ENCODE measurements at places on chromosomes 16 and 17.

DNA sequence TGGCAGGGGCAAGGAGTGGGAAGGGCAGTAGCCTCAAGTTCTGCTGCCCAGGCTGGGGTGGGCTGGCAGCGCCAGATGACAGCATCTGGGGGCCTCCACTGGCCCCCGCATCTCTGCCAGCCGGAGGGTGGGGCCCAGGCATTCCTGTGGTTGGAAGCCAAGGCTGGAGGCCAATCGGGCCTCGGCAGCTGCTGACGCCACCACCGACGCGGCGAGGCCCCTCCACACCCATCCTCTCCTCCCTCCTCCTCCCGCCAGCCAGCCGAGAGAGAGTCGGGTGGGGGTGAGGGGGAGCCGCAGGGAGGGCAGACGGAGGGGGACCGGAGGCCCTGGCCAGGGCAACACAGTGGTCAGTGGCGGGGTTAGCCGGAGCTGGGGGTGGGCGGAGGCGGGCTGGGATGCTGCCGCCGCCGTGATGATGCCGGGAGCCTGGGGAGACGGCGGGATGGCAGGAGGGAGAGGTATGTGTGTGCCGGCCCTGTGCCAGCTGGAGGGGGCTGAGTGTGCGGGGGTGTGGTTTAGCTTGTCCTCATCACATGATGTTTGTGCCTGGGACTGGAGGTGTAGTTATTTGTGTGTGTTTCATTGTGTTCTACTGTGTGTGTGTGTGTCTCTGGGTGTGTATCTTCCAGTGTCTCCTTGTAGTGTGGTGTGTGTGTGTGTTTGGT, 36.6 kb downstream of the ARHGAP23 start:
- DNase-seq = no peak

- DNase-seq = no peak
Measured at GRCh38 chr17:41512546-41513167, 6.0 kb downstream of the KRT15 start.

DNA sequence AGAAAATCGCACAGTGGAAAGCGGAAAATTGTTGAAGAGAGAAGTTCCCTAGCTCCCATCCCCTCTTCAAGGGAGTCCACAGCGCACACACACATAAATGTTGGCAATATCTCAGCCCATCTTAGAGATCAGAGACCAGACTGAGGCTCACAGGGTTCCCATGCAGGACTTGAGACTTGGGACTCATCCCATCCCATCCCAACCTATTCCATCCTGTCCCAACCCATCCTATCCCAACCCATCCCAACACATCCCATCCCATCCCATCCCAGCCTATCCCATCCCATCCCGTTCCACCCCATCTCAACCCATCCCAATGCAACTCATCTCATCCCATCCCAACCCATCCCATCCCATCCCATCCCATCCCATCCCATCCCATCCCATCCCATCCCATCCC, 29.6 kb downstream of the GSG1L start:
- no peak for DNase-seq

GRCh38 chr16:28058839-28059589, 4.5 kb downstream of the GSG1L start:
- DNase-seq = no peak

DNA sequence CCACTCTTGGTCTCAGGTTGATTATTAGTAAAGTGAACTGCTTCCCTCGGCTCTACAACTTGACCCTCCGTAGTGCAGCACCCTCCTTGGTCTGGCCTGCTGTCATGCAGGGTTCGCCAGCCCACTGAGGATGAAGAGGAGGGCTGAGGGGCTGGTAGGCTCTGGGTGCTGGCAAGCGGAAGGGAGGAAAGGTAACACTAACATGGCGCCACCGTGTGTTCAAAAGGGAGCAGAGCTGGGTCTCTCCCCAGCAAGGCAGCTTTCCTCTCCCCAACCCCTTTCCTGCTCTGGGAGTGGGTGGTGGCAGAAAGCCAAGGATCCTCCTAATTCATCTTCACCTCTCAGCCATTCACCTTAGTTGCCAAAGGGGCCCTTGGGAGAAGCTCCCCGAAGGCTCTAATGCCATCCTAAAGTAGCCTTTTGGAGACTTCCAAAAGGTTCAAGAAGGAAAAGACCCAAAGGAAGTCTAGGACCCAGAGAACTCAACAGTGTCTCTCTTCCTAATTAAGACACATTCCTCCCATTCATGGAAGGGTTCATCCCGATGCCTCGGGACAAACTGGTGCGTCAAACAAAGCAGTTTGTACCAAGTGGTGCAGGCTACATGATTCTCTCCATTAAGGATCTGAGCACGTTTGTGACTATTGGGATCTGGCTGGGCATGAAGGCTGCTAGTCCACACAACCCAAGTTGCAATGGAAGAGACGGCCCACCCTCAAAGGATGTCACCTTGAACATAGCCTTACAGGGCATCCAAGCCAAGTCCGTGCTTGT, 90.8 kb upstream of the TOB1 start:
- peak; percentile 82 for DNase-seq

DNA sequence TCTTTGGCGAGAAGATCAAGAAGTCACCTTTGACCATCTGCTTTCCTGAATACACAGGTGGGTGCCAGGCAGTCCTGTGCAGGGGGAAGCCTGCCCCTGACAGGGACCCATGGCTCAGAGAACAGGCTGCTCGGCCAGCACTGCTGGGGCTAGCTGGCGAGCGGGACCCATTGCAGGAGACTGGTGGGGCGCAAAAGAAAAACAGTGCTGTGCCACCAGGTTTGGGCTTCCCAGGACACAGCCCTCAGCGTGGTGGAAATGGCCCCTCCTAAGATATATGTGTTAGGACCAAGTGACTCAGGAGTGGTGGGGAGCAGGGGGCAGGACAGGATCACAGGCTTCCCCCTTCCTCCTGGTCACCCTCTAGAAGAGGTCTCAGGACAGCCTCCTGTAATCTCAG, 73.9 kb downstream of the AMFR start:
- no peak for DNase-seq

- DNase-seq = no peak
Measured at GRCh38 chr17:77489239-77489892, 348.6 kb downstream of the SEC14L1 start.

DNA sequence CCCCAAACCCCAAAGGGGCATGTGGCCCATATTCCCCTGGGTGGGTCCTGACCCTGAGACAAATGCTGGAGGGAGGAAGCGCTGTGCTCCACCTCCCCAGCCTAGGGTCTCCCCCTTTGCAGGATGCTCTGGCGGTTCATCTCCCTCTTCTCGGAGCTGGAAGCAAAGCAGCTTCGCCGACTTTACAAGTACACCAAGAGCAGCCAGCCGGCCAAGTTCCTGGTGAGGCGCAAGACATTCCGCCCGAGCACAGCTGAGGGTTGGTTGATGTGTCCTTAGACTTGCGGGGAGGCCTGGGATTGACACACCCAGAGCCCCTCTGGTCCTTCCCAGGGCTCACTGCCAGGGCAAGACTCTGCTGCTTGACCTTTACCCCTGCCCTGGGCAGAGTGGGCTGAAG, 4.3 kb downstream of the CHCT1 start:
- DNase-seq = no peak

DNA sequence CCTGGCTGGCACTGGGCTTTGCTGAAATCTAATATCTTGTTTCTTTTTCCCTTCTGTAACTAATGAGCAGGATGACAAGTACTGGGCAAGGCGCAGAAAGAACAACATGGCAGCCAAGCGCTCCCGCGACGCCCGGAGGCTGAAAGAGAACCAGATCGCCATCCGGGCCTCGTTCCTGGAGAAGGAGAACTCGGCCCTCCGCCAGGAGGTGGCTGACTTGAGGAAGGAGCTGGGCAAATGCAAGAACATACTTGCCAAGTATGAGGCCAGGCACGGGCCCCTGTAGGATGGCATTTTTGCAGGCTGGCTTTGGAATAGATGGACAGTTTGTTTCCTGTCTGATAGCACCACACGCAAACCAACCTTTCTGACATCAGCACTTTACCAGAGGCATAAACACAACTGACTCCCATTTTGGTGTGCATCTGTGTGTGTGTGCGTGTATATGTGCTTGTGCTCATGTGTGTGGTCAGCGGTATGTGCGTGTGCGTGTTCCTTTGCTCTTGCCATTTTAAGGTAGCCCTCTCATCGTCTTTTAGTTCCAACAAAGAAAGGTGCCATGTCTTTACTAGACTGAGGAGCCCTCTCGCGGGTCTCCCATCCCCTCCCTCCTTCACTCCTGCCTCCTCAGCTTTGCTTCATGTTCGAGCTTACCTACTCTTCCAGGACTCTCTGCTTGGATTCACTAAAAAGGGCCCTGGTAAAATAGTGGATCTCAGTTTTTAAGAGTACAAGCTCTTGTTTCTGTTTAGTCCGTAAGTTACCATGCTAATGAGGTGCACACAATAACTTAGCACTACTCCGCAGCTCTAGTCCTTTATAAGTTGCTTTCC, 56.0 kb downstream of the HLF start:
- no peak for DNase-seq

DNA sequence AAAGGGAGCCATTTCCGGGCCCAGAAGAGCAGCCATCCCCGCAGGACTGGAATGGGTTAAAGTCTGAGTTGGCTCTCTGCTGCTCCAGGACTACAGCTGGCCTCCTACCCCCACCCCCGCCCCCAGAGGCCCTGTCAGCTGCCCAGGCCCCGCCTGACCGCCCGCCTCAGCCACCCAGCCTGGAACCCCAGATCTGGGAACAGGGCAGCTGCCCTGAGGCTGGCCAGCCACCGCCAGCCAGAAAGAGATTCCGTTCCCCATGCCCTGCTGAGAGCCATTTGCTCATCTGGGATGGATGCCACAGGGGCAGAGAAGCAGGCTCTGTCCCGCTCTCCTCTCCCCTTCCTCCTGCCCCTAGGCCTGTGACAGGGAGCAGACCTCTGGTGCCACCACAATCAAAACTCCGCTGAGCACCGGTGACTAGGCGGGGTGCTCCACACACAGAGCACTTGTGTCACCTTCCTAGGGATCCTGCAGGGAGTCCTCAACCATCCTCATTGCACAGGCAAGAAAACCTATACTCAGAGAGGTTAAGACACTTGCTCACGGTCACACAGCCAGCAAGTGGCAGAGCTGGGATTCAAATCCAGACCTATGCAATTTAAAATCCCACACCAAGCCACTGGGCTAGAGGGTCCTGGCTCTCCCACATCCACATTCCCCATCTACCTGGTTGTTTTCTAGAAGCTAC, 44.1 kb downstream of the ZNF423 start:
- DNase-seq = no peak

DNA sequence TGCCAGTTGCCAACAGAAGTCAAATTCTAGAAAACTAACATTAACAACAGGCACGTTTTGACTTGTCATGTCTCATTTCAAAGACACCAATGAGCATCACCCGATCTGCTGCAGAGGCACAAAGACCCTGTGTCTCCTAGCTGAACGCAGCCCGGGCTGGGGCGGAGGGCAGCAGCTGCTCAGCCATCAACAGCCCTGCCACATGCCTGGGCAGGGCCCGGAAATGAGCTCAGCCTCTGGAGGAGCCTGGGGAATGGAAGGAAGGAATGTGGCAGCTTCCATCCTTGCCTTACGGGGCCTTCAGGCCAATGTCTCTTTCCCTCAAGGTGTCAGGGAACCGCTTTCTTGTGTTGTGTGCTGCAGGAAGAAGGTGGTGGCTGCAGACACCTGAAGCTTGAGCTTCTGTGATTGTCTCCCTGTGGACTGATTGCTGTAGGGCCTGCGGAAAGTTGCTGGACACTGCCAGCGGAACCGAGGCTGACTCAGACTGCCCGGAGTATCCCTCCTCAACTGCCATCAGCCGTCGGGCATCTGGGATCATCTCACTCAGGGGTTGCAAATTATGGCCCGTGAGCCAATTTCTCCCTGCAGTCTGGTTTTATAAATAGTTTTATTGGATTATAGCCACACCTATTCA, 7.3 kb downstream of the CDH13 start:
- no peak for DNase-seq

DNA sequence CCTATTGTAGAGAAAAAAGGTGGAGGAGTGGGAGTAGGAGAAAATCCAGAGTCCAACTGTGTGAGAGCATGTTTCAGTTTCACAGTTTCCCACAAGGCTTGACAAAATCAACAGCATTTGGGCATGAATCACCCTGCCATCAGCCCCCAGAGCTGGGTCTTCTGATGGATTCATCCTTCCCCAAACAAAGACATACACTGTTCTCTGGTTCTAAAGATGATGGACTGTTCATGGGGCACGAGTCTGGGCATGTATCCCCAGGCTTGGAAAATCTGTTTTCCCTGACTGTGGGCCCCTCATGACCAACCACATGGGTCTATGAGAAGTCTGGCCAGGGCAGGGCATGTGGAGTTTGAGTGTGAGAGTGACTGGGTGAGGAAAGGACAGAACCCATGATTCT, 210.4 kb upstream of the IRX5 start:
- no peak for DNase-seq

- no peak for DNase-seq
Measured at GRCh38 chr16:35741546-35741945, 2282.1 kb downstream of the TP53TG3F start.

GRCh38 chr16:4668313-4668960, 24.9 kb upstream of the NUDT16L1 start:
- no peak for DNase-seq

- DNase-seq = no peak
Measured at GRCh38 chr16:6160303-6160702, 1062.7 kb upstream of the EEF2KMT start.

- no peak for DNase-seq
Measured at GRCh38 chr16:3170440-3171180, 17.4 kb upstream of the OR1F1 start.

DNA sequence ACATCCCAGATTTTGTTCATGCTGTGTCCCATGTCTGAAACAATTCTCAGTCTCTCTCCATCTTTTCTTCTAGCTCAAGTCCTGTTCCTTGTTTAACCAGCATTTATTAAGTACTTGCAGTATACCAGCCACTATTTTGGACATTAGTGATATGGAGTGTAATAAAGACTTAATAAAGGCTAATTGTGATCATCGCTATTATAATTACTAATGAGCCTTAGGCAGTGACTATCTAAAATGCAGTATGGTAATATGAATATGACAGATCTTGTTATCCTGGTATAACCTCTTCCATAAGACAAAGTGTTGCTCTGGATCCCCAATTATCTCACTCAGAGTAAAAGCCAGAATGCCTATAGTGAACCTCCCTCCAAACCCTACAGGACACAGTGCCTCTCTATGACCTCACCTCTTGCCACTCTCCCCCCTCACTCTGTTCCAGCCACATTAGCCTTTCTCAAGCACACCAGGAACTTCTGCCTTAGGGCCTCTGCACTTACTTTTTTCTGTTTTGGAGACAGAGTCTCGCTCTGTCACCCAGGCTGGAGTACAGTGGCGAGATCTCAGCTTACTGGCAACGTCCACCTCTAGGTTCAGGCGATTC, 1.8 kb upstream of the FLOT2 start:
- no peak for DNase-seq

GRCh38 chr16:9331503-9331902, 240.1 kb downstream of the HAPSTR1 start:
- DNase-seq = no peak

- no peak for DNase-seq
Measured at GRCh38 chr17:4195306-4195705, 52.3 kb downstream of the CYB5D2 start.

DNA sequence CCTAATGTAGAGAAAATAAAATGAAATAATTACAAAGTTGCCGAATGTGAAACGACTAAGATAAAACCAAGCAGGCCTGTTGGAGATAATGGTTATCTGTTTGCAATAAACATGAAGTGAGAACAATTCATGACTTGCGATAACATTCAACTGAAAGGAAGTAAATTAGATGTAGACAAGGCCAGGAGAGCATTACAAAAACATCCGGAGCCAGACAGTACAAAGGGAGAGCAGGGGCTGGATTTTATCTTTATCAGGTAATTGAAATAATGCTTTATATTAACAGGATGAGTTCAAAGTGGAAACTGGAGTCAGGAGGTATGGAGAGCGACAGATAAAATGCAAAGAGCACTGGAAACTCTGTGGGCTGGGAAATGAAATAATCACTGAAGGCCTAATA, 265.6 kb upstream of the GOT2 start:
- DNase-seq = no peak
